Fibroblast of mammary gland (primary cell): ENCODE measurements at places on chromosomes 3 and 15.
A peak's percentile ranks its signal among the peaks of the same experiment; 100 is the strongest.

- DNase-seq, result no peak
These were observed 25.9 kb upstream of the CAPN7 start for GRCh38 chr3:15180042-15180611.

DNA sequence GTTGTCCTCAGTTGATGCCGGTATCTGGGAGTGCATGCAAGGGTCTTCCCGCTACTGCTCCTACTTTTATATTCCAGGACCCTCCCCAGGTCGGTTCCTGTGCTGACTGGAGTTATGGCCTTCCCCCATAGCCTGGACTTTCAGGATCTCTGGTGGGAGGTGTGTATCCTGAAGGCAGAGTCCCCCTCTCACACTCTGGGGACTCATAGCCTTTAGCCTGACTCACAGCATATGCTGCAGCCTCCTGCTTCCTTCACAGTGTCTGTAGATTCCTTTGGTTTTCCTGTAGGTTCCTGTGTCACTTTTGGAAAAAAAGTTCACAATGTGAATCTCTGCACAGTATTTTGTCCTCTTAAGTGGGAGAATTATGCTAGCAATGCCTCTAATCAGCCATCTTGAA, 180.6 kb upstream of the RBMS3 start:
- DNase-seq, result no peak

DNA sequence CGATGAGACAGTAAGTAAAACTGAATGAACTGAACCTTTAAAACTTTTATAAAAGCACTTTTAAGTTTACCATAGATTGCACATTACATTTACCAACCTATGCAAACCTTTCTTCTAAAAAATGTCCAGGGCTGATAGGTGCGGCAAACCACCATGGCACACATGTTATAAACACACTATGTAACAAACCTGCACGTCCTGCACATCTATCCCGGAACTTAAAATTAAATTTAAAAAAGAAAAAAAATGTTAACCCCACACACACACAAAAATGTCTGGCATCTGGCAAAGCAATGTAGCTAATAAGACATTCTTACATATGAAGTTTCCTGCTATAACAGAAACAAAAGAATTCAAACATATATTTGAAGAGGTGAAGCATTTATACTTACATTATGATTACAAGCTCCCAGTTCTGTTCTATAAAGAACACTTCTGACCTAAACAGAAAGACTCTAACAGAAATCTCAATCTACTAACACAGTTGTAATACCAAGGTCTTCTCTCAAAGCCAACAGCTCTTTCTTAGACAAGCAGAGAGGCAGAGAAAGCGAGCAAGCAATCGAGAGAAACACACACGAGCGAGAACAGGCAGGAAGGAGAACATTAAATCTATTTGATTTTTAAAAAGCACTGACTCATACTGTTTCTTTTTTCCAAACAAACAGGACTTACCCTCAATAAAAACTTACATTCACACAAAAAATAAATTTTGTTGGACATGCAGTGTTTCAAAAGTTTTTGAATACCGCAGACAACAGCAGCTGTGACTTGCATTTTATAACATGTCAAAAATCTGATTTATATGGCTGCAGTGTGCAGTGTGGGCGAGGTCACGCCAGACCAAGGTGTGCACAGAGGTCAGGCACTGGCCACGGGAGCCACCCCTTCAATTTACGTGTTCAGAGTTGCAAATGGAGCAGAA, at the start of gene NRG4:
TSS of gene NRG4 (minus strand) at position 798 of the 925 bp plus-strand sequence. CDS start 1,194 bp downstream, outside the sequence.
- DNase-seq, result peak; percentile 2

GRCh38 chr15:81284256-81285031, 39.5 kb downstream of the STARD5 start:
- no peak for DNase-seq

DNA sequence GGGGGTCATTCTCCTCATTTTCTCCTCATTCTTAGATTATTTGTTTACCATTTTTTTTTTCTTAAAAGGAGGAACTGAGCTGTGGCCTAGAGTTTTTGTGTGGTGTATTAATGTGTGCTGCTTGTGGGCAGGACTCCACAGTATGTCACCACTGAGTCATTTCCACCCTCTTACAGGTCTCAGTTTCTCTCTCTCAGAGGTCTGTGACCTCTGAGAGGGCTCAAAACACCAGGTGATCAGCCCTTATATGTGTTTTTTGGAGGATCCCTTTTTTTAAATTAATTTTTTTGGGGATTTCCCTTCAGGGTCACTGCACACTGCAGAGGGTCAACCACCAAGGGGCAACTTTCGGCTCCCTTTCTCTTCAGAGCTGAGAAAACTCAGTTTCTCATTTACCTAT, 166.4 kb downstream of the SUCNR1 start:
- DNase-seq, result no peak

GRCh38 chr3:28104896-28105534, 136.4 kb upstream of the CMC1 start:
- no peak for DNase-seq

DNA sequence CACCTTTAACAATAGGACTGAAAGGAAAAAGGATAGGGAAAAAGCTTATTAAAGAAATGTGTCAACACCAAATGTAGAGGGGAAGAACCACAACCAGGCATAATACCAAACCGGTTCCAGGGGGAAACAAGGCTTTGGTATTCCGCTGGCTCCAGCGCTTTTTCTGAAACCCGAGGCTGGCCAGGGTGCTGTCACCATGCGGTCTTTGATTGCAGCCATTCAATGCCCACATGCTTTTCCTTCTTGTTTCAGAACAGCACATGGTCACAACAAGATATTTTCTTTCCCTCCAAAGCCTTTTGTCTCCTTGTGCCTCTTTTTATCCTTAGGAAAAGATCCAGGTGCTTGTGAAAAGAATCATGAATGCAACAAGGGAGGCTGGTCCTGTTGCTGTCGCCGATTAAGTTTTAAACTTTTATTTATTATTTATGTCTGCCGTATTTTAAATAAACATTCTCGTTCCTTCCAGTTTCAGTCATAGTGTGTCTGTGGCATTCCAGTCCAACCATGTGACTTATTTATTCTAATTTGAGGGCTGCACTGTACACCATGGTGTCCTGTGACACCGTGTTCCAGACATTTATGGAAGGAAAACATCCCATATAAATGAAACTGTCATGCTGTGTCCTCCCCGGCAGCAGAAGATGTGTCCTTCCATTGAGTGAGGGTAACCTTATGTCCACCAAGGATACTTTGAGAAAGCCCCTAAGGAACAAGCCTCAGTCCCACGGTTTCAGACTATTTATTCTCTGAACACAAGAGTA, 41.1 kb downstream of the CCK start:
- DNase-seq, result no peak

DNA sequence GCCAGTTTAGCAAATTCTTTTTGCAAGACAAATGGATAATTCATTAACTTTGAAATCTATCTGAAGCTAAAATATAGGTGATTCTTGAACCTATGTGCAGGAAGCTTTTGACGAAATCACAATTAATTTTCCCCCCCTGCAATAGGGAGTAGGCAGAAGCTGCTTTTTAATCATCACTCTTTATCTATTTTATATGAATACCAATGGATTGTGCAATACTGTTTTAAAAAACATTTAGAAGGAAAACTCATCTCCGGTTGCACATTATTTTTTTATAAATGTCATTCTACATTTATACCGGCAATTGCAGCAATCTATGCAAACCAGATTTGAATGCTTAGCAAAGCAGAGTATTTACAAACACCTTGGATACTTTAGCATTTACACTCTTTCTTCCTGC, 121.1 kb upstream of the TMCO5A start:
- no peak for DNase-seq

- DNase-seq, result no peak
These were observed 173.2 kb downstream of the THSD4 start for GRCh38 chr15:71288348-71288955.
